ENCODE measurements at places on chromosomes 2 and 18.

- peak; percentile 43 for DNase-seq
Measured at GRCh38 chr2:96393989-96394761, 58.6 kb downstream of the NCAPH start.

- DNase-seq, result no peak
Measured at GRCh38 chr2:118987886-118988285, 45.9 kb downstream of the MARCO start.

DNA sequence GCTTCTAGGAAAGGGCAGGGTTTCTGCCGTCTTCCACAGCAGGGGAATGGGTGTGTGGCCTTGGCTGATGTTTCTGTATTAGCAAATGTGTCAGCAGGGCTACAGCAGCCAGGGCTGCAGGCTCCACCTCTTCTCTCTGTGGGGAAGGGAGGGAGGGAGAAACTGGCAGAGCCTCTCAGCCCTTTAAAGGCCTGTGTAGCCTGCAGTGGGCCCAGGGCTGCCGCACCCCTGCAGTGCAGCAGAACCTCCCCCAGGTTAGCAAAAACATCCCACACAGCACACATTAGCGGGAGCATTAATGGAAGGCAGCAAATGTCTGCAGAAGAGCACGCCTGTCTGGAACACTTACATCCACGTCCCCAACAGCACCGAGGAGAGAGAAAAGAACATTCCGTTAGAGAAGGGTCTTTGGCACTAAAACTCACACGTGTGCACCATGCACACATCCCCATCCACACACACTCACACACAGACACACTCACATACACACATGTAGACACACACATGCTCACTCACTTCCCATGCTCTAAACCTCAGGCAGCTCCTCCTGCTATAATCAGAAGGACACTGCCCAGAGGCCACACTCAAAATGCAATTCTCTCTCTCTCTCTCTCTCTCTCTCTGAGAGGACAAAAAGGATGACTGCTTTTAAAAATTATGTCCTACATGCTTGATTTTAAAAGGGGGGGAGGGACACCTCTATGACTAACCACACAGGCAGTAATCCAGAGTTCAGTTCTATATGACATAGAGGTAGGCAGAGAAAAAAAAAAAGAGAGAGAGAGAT is 24.1 kb downstream of the MRPL35 start:
- peak; percentile 60 for DNase-seq

DNA sequence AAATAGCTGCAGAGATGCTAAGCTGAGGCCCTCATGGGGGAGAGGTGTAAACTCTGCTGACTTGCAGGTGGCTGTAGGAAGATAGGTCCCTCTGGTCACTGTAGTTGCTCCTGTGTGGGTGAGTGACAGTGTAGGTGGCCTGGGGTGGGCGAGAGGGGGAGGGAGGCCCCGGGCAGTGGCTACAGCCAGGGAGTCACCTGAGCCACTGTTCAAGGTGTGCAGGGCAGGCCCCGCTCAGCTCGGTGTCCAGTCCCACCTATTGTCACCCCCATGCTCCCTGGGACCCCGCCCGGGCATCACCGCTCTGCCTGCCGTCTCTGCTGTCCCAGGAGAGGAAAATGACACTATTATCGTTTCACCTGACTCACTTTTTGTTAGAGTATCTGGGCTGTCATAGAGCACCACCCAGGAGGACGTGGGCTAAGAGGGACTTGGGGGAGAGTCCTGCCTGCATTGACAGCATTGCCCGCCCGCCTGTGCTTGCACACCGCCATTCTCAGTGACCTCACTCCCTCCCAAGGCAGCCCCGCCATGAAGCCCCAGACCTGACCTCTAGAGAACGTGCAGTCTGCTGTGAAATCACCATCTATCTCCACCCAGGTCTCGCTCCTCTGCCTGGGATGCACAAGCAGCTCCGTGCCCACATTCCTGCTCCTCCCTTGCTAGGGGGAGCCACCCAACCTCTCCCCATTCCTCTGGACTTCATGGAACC is 29.2 kb downstream of the COPS9 start:
- DNase-seq, result no peak

- no peak for DNase-seq
Measured at GRCh38 chr2:12080360-12080759, 333.9 kb downstream of the LPIN1 start.

GRCh38 chr2:101272045-101272784 is 19.5 kb downstream of the CNOT11 start:
- no peak for DNase-seq

- no peak for DNase-seq
Measured at GRCh38 chr2:134762508-134762907, 43.7 kb upstream of the TMEM163 start.

- DNase-seq, result no peak
Measured at GRCh38 chr2:166134252-166135151, 6.7 kb upstream of the SCN1A start.

- DNase-seq, result no peak
Measured at GRCh38 chr2:195656161-195656858, 716 bp upstream of the SLC39A10 start.

- no peak for DNase-seq
Measured at GRCh38 chr2:219400562-219400961, 12.8 kb upstream of the DNPEP start.

DNA sequence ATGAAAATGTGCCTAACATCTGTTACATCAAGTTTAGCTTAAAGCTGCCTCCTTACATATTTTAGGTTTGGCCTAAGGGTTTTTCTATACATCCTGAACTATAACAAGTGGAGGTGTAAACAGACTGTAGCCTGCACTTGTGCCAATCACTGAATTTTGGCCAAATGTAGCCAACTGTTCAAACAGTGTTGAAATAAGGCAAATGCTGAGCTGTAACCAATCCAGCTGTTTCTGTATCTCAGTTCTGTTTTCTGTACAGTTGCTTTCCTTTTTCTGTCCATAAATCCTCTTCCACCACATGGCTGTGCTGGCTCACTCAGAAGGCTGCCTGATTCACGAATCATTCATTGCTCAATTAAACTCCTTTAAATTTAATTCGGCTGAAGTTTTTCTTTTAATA is 19.2 kb upstream of the CAPN13 start:
- DNase-seq, result no peak

GRCh38 chr2:45412754-45413379 is 198.2 kb downstream of the SRBD1 start:
- no peak for DNase-seq

- no peak for DNase-seq
Measured at GRCh38 chr2:174768557-174768956, 4.3 kb upstream of the CHRNA1 start.

DNA sequence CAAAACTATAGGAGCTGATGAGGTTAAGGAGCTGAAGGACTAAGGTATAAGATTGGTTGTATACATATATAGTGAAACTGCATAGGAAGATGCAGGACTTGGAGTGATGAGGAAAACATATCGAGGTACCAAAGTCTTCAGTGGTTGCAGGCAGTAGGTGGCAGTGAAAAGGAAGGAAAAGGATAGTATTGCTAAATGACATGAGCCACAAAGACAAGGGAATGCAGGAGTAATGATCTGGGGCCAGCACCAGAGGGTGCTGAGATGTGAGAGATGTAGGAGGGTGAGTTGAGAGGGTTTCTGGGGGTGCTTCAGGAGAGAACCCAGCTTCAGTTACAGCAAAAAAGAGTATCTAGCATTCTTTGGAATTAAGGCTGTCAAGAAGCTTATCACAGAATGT is 172.2 kb upstream of the MYO3B start:
- no peak for DNase-seq

All from amygdala (tissue), 56 donors.